ENCODE measurements at places on chromosomes 3 and 15.

GRCh38 chr3:60217156-60217911 lies 1033.9 kb downstream of the FHIT start:
- no peak for DNase-seq

DNA sequence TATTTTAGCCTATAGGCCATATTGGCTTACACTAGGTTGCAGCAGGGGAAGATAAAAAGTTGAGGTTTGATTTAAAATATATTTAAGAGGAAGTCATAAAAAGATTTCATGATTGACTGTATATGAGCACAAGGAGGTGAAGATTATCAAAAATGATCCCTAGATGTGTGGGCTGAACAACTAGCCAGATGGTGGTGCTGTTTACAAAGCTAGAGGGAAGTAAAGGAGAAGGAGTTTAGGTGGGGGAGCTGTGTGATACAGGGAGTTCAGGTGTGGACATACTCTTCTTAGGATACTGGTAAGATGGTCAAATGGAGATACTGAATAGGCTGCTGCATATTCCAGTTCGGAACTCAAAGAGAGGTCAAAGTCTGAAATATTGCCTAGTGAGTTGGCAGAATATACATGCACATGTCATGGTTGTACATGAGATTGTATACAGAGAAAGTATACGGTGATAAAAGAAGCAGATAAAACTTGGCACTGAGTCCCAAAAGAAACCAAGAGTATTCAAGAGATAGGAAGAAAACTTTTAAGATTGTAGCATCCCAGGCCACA lies 727.8 kb downstream of the NLGN1 start:
- DNase-seq = no peak

GRCh38 chr3:33982269-33982798 lies 183.9 kb downstream of the PDCD6IP start:
- DNase-seq = no peak

GRCh38 chr3:42730294-42730693 lies 27.7 kb upstream of the HHATL start:
- DNase-seq = no peak

DNA sequence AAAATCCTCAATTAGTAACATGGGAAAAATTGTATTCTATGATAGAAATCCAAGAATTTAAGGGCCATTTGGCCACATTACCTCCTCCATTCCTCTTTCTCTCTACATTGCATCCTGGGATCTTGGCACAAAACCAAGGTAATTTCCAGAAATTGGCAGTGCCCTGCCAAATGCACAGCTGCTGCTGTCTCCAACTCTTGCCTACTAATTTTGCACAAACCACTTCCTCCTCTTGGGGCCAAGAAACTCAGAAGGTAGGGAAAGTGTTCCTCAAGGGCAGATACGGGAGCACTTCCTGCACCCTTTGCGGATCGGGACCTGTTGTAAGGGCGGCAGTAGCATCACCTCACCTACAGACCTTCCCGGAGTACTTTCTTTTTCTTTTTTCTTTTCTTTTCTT lies 57.8 kb downstream of the MAP3K13 start:
- no peak for DNase-seq

GRCh38 chr15:72222393-72222792 lies 8.6 kb downstream of the PKM start:
- DNase-seq = no peak

- no peak for DNase-seq
These were observed 210.1 kb downstream of the MECOM start for GRCh38 chr3:169453256-169454059.

GRCh38 chr3:127802606-127803005 lies 19.7 kb downstream of the MGLL start:
- no peak for DNase-seq

DNA sequence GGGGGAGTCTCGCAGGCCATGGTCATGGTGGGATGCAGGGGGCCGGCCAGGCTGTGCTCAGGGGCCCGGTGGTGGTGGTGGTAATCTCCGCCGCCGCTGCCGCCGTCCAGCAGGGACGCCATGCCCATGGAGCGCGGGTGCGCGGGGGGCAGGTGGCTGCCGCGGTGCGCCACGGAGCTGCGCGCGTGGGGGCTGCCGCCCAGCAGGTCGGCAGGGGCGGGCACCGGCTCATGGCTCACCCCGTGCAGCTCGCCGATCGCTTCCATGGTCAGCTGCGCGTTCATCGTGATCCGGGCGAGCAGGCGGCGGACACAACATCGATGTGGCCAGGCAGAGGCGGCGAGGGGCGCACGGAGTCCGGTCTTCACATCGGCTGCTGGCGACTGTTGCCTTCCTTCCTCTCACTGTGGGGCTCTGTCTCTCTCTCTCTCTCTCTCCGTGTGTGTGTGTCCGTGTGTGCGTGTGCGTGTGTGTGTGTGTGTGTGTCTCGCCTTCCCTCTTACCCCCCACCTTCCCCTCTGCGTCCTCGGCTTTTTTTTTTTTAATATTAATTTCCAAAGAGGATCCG lies 451 bp downstream of the ONECUT1 start:
- no peak for DNase-seq

- DNase-seq = no peak
These were observed 206.5 kb downstream of the NR1D2 start for GRCh38 chr3:24151594-24151993.

GRCh38 chr3:133868758-133869475 lies 26.8 kb downstream of the RAB6B start:
- DNase-seq = no peak

DNA sequence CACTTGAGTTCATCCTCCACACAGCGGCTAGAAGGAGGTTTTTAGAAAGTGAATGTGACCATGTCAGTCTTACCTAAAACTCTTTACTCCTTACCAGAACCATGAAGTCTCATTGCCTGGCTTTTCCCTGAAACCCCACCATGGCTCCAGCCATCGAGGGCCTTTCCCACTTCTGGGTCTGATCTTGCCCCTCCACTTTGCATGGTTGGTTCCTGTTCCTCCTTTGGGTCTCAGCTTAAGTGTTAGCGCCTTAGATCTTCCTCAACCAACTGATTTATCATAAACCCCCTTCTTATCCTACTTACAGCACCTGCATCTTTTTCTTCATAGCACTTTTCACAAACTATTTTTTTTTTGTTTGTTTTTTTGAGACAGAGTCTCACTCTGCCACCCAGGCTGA lies 45.9 kb upstream of the ULK4 start:
- DNase-seq = no peak

DNA sequence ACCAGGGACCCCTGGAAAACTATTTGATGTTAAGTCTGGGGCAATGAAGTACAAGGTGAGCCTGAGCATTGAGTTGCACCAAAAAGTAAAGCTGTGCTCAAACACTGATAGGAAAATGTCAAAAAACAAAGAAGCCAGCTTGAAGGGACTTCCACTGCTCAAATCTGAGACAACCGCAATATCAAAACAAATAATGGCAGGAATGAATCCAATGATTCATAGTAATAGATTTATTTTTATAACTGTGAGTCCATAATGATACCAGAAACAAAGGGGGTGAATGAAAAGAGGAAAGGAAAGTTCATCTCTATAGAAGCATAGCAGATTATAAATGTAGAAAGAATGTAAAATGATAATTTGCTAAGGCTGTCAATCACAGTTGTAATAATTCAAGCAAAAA lies 237.3 kb upstream of the ZBTB20 start:
- no peak for DNase-seq

DNA sequence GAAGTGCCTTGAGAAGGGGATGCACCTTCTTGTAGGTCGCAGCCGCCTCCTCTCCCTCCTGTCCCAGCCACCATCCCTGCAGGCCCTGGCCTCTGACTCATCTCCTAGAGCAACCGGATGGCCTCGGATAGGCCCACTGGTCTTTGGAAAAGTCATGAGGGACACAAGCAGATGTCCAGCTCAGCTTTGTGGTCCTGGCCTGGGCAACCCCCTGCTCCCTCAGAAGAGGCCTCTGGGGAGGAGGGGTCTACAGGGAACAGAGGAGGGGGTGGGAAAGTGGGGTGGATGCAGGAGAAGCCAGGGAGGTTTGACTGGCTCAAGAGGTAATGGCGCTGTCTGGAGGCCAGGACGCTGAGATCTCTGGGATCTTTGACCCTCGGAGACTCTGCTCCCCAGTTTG lies 259.2 kb upstream of the TLE3 start:
- DNase-seq = no peak

GRCh38 chr3:113312416-113312815 lies 101.1 kb downstream of the BOC start:
- DNase-seq = no peak

DNA sequence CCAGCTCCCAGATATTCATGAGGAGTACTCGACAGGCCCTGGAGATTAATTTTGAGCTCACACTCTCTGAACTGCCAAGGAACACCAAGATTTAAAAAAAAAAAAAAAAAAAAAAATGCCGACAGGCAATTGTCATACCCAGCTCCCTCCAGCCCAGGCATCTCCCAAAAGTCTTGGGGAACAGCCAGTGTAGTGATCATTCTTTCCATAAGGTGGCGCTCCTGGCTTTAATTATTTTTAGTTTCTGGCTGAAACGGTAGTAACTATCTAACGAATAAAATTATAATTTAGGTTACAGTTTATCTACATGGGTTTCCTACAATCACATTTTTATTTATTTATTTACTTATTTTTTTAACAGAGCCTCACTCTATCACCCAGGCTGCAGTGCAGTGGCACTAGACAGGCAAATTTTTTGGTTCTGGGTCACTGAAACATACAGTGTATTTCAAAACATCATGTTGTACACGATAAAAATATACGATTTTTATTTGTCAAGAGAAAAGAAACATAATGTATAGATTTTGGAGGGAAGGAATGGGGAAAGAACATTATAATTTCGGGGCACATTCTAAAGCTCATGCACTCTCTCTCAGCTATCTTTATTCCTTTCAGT lies 157.3 kb downstream of the ADAMTS9 start:
- DNase-seq = peak; percentile 9

DNA sequence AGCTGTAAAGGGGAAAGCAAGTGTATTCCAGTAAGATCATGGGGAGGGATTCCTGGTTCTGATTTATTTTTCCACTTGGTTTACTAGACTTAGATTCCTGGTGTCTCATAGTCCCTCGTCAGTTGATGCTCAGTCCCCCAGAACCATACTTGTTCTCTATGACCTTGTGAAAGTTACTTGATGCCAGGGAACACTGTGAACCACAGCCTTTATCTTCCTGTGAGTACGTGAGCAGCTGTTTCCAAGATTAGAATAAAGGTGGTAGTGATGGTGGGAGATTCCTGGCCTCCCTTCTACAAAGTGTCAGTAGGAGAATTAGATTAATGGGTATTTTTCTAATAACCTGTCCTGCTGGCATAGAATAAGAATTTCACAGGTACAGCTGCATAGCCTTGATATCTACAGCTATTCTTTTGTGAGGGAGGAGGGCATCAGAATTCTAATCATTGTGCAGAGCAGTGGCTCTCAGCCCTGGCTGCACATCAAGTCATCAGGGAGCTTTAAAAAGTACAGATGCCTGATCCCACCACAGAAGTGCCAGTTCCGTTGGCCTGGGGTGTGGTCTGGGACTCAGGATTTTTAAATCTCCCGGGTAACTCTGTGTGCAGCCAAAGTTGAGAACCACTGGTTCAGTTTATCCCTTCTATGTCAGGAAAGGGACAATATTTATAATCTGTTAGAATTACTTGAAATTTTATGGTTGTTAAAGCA lies 20.0 kb downstream of the GPD1L start:
- DNase-seq = no peak

DNA sequence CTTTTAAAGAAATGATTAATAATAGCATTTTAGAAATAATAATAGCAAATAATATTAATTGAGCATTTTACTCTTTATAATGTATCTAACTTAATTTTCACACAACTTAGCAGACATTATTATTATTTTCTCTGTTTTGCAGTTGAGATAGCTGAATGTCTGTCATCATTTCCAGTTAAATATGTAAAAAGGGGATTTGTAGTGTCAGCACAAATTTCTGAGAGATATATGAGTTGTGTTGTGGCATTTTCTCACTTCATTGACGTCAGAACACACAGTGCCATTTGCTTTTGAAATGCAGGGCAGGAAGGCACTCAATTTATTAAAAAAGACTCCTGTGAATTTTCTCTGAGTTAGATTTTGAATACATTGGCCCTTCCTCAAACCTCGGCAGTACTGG lies 111.0 kb downstream of the GRM7 start:
- DNase-seq = no peak

DNA sequence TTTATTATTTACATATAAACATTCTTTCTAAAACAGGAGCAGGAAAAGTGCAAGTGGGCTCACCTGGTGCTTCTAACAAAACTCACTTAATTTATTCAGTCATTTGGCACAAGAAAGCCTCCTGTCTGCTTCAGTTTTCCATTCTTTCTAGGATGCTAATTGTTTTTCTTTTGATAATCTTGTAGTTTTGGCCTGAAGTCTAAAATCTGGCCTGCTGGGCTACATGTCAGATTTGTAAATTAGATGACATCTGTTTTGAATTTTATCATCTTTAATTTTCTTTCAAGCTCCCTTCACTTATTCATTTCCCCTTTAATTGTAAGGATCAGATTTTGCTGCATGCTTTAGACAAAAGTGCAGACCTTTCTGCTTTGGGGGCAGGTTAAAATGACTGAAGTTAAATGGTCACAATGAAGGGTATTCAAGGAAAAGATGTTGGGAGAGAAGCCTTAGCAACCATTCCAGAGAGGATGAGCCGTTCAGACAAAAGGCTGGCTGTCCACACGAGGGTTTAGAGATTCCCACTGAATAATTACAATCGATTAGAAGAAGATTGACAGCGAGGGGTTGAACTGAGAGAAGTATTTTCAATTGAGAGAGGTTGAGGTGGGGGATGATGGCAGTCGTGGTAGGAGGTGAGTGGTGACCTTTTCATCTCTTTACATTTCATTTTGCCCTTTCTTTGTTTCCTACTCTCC lies 59.9 kb upstream of the PTX3 start:
- no peak for DNase-seq

DNA sequence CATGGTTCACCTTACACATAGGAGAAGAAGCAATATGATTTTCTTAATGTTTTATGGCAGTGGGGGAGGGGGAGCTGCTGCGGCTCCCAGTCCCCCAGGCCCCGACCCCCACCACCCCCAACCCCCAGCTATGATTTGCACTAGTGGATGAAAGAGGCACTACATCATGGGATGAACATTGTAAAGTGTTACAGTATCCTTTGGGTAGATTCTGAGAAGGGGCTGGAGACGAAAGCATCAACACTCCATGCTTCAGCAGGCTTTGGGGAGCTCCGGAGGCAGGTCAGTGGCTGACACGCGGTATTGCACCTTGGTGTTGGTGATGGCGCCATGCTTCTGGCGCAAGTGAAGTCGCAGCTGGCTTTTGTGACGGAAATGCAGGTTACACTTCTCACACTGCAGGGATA lies 19.9 kb upstream of the RTP2 start:
- no peak for DNase-seq

- DNase-seq = no peak
These were observed 70.9 kb downstream of the CGGBP1 start for GRCh38 chr3:87987952-87988351.

GRCh38 chr3:22587446-22587845 lies 615.7 kb upstream of the UBE2E2 start:
- DNase-seq = no peak

DNA sequence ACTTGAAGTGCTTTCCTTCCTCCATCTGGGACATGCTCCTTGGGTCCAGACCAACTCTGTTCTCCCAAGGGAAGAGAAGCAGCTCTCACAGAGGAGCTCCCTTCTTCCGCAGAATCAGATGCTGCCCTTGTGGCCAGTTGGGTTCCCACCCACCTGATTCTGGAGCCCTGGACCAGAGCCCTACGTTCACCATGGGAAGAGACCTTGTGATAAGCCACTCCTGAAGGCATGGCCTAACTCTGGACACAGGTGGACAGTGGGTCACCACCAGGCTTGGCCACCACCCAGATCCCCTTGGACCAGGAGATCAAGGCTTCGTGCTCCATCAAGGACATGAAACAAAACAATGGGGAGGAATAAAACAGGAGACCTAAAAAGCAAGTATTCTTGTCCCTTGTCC lies 172.2 kb downstream of the RPLP1 start:
- no peak for DNase-seq

Measured in GM12891 (cell line).